ENCODE measurements at places on chromosomes 12 and 14.

DNA sequence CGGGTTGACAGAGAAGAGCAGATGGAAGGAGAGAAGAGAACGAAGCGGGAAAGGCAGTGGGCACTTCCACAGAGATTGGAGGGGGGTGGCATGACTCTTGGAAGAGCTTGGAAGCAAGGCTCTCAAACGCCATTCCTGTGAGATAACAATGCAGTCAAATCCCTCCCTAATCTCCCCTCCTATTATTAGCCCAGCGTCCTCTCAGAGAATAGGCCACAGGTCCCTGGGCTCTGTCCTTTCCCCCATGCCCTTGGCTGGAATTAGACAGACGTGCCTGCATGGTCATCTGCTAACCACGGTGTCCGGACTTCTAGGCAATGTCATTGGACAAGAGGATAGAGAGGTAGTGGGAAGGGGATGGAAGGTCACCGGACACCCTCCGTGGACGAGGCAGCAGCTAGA lies 8.0 kb upstream of the MYH7 start:
- no peak for DNase-seq

- DNase-seq: no peak
These were observed 750.2 kb downstream of the TMEM121 start for GRCh38 chr14:106276326-106277267.

GRCh38 chr14:88868558-88869159 lies 44.2 kb downstream of the TTC8 start:
- DNase-seq: peak; percentile 6

- DNase-seq: no peak
These were observed 13.5 kb downstream of the CEP170B start for GRCh38 chr14:104878582-104878981.

GRCh38 chr12:28601570-28602058 lies 411.4 kb downstream of the CCDC91 start:
- no peak for DNase-seq

- DNase-seq: no peak
These were observed 14.9 kb upstream of the RESF1 start for GRCh38 chr12:31944299-31944698.

DNA sequence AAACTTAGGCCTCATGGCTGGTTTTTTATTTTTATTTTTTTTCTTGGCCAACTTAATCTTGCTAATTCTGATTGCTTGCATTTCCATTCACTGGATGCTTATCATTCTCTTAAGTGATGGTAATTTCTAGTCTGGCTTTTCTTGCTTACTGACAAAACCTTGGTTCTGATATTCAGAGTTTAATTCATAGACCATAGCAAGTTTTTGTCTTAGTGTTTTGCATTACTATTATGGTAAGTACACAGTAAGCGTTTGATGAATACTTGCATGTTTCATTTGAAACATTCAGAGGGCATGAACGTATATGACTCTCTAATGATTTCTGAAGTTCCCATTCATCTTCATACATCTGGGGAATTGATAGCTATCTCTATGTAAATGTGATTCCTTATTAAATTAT lies 55.8 kb downstream of the GPHN start:
- DNase-seq: no peak

DNA sequence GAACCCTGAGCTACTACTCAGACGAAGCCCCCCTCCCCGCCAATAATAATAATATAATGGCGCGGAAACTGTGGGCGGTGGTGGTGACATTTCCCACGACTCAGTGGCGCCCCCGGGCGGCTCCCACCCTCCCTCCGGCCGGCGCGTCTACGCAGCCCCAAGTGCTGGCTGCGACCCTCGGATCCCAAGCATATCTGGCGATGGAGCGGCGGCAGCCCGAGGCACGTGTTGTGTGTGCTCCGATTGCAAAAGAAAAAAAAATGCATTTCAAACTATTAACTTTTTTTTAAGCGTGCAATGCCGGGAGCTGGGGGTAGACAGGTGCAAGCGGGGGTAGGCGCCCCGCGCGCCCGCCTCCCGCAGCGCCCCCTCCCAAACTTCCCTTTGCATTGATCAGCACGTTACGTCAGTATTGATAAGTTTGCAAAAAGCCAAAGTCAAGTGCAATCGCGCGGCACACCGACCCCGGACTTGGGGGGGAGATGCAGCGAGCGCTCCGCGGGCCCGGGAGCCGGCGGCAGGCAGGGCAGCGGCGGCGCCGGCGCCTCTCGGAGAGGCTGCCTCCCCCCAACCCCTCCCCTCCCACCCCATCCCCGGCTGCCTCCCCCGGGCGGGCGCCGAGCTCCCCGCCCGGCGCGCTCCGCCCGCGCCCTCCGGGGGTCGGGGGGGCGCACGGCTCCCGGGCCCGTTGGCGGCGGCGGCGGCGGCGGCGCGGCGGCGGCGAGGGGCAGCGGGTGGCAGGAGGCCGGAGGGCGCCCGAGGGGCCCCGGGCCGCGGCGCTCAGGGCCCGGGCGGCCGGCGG lies 113.1 kb upstream of the MYL2 start:
- DNase-seq: no peak

DNA sequence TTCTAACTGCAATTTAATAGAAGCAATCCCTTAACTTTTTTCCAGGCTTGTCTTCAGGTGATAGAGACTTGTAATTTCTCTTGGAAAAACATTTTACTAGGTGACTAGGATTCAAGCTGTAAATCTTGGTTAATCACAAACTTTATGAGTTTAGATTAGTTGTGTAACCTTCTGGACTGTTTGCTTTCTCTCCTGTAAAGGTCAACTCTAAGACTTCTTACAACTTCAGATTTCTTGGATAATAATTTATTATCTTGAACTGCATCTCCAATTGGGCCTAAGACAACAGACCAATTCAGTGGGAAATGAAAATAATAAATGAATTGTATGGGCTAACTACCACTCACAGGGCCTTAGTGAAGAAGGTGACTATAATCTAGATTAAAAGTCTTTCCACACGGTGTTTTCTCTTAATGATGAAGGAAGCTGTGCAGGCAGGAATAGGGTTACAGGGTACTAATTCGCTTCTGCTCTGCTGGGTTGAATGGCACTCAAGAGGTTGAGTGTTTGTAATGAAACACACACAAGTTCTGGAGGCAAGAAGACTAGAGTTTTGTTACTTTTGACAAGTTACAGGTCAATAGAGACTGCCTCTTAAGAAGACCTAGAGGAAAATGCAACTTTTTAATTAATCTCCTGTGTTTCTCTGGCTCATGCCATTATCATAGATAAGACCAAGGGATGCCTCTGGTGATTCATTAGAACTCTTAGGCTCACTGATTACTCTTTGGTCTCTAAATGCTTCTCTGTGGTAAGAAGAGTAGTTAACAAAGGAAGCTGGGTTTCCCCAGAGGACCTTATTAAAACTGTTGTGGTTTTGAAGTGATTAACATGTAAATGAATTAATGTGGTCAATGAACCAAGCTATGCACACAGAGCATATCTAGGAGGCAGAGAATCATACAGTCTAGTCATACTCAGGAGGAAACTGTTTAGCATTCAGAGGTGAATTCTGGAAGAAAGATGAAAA lies 30.0 kb upstream of the OR4E1 start:
- no peak for DNase-seq

DNA sequence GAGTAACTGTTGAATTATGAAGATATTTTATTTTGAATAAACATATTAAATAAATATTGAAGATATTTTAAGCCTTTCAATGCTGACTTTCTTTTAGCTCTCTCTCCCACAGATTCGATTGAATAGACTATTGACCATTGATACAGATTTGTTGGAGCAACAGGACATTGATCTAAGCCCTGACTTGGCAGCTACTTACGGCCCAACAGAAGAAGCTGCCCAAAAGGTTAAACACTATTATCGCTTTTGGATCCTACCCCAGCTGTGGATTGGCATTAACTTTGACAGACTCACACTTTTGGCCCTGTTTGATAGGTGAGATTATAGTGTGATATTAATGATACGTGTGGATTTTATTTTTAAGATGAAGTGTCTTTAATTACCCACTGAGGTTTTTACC lies 105.6 kb downstream of the PCNX1 start:
- no peak for DNase-seq

- DNase-seq: no peak
These were observed 9.5 kb downstream of the RAB5B start for GRCh38 chr12:55983232-55983842.

DNA sequence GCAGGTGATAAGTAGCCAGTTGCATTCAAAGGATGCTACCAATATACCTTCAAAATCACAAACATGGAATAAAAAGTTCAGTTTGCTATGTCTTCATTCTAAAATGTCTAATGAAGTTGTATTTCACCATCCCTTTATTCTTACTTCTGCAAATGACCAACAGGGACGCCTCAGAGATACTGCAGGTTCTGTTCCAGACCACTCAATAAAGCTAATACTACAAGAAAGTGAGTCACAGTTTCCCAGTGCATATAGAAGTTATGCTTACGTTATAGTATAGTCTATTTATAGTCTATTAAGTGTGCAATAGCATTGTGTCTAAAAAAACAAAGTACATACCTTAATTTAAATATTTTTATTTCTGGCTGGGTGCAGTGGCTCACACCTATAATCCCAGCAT lies 29.3 kb upstream of the EIF5 start:
- no peak for DNase-seq

- DNase-seq: no peak
These were observed 50.0 kb downstream of the SSPN start for GRCh38 chr12:26245175-26245942.

- DNase-seq: no peak
These were observed 4.3 kb upstream of the TRAF3 start for GRCh38 chr14:102772781-102773570.

DNA sequence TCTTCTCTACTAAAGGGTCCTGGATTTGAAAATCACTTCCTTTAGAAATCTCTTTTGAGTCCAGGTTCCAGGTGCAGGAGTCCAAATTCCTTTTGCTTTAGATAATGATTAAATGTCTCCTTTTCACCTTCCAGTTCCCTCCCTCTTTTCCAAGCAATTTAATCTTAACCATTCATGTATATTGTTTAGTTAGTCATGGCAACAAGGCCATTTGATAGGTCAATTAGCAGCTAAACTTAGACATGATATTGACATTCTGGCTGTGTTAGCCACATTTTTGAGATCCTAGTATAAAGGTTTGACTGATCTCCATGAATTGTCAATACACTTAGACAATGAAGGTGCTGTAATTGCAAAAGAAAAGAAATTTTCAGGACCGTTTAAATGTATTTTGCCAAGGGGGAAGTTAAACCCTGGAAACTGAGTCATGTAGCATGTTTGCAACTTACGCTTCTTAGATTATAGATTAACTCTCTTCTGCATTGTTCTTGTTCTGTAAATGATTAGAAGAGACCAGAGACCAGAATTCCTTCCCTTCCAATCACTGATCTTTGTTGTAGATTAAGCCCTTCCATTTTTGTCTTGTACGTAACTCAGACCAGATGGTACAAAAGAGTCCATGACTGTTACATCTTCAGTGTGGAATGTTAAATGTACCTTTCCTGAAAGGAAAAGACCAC lies 12.4 kb upstream of the C12orf75 start:
- DNase-seq: no peak

- DNase-seq: peak; percentile 83
These were observed at the start of gene CCDC177 for GRCh38 chr14:69574263-69574953. TSS of gene CCDC177 (minus strand) at chr14:69574871. CDS start at chr14:69573622, 1,249 bp downstream.

- no peak for DNase-seq
These were observed 10.6 kb upstream of the ACOT1 start for GRCh38 chr14:73526036-73526984.

- no peak for DNase-seq
These were observed 172.3 kb upstream of the PTPRQ start for GRCh38 chr12:80271780-80272179.

GRCh38 chr14:95196268-95196667 lies 38.9 kb upstream of the DICER1 start:
- DNase-seq: peak; percentile 76

- DNase-seq: no peak
These were observed 20.9 kb upstream of the IFNG-AS1 start for GRCh38 chr12:67968321-67968720.

DNA sequence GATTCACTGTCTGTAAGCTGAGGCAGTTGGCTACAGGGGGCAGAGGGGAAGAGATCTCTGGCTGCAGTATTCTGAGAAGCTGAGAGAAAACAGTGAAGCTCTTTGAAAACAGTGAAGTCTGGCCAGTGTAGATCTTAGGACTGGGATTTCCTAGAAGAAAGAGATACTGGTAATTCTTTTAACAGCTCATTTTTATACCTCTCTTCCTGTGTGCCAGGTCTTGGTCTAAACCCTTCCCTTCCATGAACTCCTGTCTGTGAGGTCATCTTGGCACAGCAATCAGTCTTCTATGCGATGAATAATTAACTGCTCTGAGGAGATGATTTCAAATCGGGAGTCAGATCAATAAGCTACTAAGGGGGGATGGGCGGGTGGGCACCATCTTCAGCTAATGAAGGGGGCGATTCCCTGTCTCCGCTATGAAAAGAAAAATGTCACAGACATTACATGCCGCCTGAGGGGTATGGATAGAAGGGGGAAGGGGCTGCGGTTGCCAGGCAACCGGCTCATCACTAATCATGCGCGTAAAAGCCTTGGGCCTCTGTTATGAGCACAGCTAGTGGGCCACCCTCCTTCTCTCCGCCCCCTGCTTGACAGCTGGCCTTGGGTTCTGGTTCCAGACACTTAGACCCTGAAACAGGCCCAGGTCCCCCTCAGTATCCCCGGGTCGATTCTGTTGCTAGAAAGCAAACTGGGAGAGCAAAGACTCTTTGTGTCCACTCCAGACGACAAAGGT lies 75.3 kb upstream of the CEP83 start:
- DNase-seq: no peak

DNA sequence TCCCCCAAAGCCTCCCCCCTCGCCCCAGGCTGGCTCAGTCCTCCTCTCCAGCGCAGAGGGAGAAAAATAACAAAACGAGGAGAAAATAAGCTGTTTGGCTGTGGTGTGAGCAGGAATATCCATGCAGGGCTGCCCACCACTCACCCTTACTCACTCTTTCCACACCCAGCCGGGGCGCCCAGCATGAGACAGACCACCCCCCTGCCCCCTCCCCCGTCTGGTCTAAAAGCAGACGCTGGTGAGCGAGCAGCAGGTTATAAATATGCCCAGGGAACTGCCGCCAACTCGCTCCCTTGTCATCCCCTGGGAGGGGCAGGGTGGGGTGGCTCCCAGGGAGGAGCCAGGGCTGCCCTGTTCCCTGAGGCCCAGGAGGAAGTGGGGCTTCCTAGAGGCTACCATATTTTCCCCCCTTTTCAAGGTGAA lies 7.4 kb downstream of the WNT1 start:
- DNase-seq: no peak

DNA sequence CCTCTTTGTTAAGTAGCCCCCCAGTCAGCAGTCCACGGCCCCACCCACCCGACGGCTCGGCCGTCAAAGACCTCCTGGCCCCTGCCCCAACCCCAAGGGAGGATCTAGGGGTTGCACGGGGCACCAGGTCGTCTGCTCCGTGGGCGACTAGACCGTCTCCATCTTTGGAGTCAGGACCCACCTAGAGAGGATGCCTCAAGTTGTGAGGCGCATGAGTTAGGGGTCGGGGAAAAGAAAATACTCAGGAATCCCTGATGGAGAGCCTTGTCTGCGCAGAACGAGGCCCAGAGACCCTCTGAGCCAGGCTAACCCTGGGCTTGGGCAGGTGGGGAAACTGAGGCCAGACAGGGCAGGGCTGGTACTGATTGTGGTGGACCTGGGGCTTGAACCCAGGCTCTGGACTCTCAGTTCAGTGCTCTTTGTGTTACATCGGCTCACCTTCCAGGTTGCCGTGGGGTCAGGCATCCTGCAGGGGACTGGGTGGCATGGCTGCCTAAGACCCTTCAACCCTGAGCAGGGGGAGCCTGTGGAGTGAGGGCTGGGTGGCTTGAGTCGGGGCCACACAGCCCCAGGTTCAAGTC lies 839 bp downstream of the OTUB2 start:
- no peak for DNase-seq
